GM23338 (cell line): ENCODE measurements at places on chromosomes 4 and X.

- DNase-seq, result peak; percentile 73
Measured at GRCh38 chr4:76950956-76951671, 1.6 kb downstream of the SEPTIN11 start.

DNA sequence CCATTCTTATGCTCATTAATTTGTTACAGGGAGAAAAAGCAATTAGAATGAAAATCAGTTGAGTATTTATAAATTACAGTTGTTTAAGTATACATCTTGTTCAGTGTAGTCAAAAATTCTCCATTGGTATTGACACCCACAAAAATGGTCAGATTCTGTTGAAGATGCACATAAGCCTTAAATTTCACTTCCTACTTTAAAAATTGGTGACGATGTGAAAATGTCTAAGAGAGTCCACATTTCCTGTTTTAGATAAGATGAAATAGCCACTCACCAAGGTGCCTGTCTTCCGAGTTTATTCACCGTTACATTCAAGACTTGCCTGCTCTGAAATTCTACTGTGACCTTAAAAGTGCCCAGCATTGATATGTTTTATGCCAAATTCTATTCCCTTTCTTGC, 93.6 kb downstream of the GPR143 start:
- DNase-seq, result no peak

- DNase-seq, result no peak
Measured at GRCh38 chr4:182208526-182209050, 34.6 kb upstream of the TENM3 start.

- no peak for DNase-seq
Measured at GRCh38 chr4:105215609-105216313, 69.1 kb downstream of the TET2 start.

- DNase-seq, result no peak
Measured at GRCh38 chr4:148344352-148344751, 97.9 kb downstream of the NR3C2 start.

- no peak for DNase-seq
Measured at GRCh38 chr4:88041626-88042025, 34.2 kb downstream of the PKD2 start.

- DNase-seq, result no peak
Measured at GRCh38 chr4:87122252-87122651, 98.2 kb downstream of the KLHL8 start.

- DNase-seq, result no peak
Measured at GRCh38 chr4:165751882-165752281, 121.2 kb upstream of the TLL1 start.

- DNase-seq, result peak; percentile 33
Measured at GRCh38 chrX:24646006-24646405, 1.1 kb downstream of the PCYT1B start.

GRCh38 chr4:78667325-78667724, 108.8 kb upstream of the BMP2K start:
- DNase-seq, result no peak

- DNase-seq, result no peak
Measured at GRCh38 chr4:106629268-106629625, 260.7 kb upstream of the GIMD1 start.

DNA sequence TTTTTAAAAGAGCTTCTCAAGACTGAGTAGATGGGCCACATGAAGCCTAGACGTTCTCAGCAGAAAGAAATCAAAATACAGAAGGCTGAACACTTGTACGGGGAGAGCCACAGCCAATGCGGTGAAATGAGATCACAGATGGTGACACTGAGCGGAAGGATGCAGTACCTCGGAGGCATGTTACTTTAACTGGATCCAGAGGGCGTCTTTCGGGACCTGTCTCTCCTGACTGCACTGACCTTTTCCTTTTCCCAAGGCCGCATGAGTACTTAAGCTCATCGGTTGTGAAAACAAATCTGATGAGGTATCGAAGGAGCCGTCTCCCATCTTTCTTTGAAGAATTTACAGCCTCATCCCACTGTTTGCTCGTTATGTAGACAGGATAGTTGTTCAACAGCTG, 32.6 kb downstream of the BEND4 start:
- peak; percentile 56 for DNase-seq

DNA sequence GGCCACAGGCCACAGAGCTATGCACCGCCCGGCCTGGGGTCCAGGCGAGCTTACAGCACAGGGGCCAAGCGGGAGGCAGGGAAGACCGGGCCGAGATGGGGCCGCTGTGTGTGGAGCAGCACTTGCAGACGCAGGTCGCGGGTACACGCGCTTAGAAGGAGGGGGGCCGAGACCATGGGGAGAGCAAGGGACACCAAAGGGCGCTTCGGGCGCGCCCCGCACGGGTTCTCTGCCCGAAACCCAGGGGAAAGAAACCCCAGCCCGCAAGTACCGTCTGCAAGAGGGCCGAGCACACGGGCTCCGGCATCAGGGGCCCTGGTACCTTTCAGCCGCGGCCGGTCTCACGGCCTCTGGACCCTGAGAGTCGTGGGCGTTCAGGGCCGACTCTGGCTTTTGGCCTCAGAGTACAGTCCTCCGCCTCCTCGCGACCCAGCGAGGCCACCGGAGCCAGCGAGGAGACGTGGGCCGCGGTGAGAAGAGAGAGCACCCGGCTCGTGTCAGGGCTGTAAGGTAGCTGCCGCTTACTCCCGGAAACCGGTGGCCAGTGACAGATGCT, 342 bp downstream of the EOLA2 start:
- DNase-seq, result peak; percentile 20

DNA sequence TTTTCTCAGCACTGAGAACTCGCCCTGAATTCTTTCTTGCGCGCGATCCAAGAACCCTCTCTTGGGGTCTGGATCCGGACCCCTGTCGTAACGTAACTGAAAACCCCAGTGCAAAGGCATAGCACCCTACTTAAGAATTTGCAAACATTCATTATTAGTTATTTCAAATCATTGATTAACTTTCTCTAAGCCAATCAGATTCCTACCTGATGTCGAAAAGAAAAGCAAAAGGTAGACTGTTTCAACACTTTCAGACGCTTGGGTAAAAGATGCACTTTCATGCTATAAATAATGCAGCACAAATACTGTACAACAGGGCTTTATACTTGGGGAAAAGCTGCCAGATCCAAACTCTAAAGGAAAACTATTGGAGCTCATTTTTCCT, 817 bp upstream of the WDR19 start:
- DNase-seq, result no peak

- DNase-seq, result no peak
Measured at GRCh38 chr4:185711726-185712125, 100.3 kb downstream of the SORBS2 start.

GRCh38 chrX:5810636-5811035, 418.0 kb downstream of the NLGN4X start:
- no peak for DNase-seq

DNA sequence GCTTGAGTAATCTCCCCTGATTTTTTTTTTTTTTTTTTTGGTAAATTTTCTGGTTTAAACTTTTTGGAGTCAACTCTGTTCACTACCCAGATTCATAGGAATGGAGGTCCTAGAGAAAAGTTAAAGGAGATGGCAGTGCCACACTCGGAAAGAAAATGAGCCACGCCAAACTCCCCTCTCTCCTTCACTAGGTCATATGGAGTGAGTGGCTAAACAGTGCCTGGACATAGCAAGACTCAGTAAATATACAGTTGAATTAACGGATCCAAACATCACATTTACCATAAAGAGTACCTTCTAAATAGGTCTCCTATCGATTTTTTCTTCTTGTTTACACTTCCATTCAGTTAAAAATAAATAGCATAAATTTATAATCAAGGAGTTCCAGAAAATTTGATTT, 13.6 kb upstream of the AMTN start:
- no peak for DNase-seq

DNA sequence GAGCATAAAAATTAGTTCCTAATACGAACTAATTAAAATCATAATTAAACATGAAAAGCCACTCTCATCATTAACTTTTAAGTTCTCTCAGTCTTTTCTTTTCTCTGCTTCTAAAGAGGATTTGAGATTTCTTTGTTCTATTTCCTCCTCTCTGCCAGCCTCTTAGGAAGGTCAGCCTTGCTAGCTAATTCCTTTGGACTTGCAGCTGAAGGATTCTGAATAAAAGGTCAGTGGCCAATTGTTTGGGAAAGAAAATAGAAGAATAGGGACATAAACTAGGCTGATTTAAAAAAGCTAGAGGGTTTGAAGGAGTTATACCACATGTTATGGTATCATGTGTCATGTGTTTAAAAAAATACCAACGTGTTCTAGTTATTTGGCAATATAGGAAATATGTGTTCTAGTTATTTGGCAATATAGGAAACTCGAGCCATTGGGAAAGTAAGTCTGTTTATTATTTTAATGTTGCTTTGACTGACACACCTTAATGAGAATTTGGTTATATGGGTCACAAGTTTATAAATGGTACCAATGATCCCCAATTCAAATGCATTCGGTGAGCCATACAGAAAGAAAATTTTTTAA, 1668.7 kb upstream of the PCDH7 start:
- DNase-seq, result peak; percentile 33

- DNase-seq, result no peak
Measured at GRCh38 chrX:119189595-119189994, 46.5 kb upstream of the PGRMC1 start.

DNA sequence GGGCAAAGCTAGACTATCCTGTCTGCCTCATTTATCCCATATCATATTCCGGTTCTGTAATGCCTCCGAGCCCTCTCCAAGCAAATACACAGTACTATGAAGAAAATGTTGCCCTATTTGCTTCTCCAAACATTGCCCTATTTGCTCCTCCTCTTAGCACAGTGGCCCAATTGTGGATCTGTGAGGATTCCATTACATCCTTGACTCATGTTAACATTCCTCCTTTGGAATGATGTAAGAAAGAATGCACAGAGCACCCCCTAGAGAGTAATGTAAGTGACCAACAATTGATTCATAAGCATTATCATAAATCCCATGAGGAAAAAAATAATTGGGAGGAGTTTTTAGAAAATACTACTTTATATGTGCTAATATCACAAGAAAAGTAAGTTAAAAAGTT, 11.3 kb upstream of the BTC start:
- peak; percentile 17 for DNase-seq

- peak; percentile 62 for DNase-seq
Measured at GRCh38 chr4:24003496-24003895, 113.6 kb upstream of the PPARGC1A start.
